ENCODE measurements at places on chromosomes 2 and 18.

DNA sequence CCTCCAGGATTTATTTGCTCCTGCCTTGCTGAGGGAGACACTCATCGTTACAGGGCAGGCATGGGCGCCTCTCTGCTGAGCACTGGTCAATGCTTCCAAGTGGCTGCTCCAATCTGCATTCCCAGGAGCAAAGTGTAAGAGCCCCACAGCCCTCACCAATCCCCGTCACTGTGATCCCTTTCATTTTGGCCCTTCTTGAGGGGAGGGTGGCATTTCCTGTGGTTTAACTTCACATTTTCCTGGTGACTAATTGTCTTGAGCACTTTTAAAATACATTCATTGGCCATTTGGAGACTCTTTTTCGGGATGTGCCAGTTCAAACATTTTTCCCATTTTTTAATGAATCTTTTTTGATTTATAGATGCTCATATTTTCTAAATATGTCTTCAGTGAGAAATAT, 33.0 kb downstream of the TPO start:
- ATAC-seq = no peak

DNA sequence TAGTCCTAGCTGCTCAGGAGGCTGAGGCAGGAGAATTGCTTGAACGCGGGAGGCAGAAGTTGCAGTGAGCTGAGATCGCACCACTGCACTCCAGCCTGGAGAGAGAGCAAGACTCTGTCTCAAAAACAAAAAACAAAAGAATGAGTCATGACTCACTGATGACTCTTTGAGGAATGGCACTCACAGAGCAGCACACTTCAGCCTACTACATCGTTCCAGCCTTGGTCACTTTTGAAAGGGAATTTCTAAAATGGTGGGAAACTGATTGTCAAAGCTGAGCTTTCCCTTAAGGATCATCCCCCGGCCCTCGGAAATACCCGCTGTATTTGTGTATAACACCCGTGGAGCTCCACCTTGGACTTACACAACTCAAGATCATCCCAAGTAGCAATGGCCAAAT, 217.3 kb upstream of the HS6ST1 start:
- peak; percentile 64 for ATAC-seq

DNA sequence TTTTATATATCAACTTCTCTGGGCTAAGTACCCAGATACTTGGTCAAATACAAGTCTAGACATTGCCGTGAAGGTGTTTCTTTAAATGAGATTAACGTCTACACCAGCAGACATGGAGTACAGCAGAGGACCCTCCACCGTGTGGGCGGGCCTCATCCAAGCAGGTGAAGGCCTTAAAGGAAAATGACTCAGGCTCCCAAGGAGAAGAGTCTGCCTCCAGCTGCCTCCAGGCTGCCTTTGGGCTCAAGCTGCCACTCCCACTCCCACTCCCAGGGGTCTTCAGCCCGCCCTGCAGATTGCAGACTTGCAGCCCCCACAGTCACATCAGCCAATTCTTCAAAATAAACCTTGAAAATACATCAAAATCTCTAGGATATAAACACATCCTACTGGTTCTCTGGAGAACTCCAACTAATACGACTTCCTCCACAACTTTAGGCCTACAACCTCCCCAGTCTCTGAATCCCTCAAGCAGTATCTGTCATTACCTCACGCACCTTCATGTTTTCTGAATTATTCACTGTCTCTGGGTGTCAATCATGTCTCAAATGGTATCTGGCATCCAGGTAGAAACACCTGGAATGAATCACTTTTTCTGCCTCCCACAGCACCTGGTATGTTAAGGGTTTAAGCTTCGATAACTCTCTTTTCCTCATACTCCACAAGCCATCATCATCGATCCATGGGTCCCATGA, 6.9 kb downstream of the ITGB1BP1 start:
- peak; percentile 66 for ATAC-seq

GRCh38 chr18:45715212-45715780, 8.7 kb upstream of the SLC14A1 start:
- ATAC-seq = no peak
